Hepatic stellate cell (primary cell): ENCODE measurements at places on chromosomes 16 and 17.

DNA sequence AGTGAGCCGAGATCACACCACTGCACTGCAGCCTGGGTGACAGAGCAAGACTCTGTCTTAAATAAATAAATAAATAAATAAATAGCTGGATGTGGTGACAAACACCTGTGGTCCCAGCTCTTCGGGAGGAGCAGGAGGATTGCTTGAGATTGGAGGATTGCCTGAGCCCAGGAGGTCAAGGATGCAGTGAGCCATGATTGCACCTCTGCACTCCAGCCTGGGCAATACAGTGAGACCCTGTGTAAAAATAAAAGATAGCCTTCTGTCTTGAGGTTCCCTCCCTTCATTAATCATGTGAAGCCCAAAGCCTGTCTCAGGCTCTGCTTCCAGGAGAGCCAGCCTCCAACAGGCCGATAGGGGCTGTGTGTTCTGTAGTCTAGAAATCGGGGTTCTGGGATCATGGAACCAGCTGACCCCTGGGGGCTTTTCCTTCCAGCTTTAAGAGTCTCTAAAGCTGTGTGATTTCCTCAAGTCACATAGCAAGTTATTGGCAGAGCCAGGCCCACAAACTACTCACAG lies 34.5 kb upstream of the IL34 start:
- DNase-seq = no peak

- DNase-seq = no peak
Observed at GRCh38 chr17:34146440-34147043, 108.5 kb upstream of the CCL2 start.

DNA sequence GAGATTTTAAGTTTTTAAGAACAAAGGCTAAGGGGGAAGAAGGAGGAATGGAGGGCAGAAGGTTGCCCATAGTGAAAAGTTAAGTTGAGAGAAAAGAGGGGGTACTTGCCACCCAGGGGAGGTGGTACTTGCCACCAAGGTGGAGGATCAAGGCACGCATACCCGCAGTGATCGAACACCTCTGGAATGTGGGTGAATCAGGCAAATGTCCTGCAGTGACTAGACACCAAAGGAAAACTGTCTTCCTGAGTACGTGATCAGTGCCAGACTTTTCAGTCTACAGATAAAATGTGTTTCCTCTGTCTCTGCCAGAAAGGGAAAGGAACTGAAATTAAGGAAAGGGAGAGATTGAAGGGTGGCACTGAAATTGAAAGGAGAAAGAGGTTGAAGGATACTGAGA lies 2285.3 kb downstream of the TP53TG3F start:
- no peak for DNase-seq

DNA sequence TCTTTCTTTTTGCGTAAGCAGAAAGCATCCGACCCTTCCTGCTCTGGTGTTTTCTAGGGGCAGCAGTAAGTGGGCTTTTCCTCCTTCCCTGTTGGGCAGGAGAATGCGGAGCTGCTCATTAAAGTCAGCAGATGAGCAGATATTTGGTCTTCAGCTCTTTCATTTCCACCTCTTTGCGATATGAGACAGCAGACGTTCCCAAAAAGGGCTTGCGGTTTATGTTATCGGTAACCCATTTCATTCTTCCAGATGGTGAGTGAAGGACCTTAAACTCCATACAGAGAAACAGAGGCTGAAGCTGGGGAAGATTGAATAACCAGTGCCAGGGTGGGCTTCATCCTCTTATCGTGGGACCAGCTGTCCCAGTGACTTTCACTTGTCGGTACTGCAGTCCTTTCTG lies 40.7 kb downstream of the KSR1 start:
- DNase-seq = no peak

DNA sequence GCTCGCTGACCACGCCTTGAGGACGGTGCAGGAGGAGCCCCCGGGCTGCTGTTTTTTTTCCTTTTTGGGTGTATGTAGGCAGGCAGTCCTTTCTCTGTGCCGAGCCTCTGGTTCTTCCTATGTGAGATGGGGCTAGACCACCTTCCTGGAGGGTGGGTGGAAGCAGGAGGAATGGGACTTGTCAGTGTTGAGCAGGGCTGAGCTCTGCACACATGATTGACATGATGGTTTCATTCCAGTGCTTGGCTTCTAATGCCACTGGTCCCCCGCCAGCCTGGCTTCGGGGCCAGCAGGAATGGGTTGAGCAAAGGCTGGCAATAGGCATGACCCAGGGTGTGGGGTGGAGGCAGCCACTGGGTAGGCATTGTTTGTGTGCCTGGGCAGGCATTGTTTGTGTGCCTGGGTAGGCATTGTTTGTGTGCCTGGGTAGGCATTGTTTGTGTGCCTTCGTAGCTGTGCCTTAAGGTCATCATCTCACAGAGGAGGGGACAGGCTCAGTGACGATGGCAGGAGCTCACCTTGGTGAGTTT lies 14.2 kb upstream of the ADCY7 start:
- DNase-seq = no peak

GRCh38 chr16:51931653-51932052 lies 615.3 kb downstream of the TOX3 start:
- DNase-seq = no peak

GRCh38 chr17:76265624-76266243 lies 586 bp downstream of the UBALD2 start:
- peak; percentile 61 for DNase-seq

GRCh38 chr16:10098991-10099390 lies 83.2 kb downstream of the GRIN2A start:
- DNase-seq = no peak
